Cortex of kidney (tissue), 1 donor: ENCODE measurements at places on chromosomes 1 and 21.

GRCh38 chr1:27668808-27669723 lies 2.9 kb downstream of the IFI6 start:
- DNase-seq = no peak

GRCh38 chr21:29481641-29482040 lies 182.9 kb downstream of the BACH1 start:
- DNase-seq = no peak

- no peak for DNase-seq
Measured at GRCh38 chr1:43651188-43651587, 1.2 kb downstream of the KDM4A start.

GRCh38 chr21:43908167-43908566 lies 43.1 kb downstream of the AGPAT3 start:
- DNase-seq = no peak

GRCh38 chr1:147568551-147568950 lies 27.2 kb downstream of the BCL9 start:
- DNase-seq = no peak

DNA sequence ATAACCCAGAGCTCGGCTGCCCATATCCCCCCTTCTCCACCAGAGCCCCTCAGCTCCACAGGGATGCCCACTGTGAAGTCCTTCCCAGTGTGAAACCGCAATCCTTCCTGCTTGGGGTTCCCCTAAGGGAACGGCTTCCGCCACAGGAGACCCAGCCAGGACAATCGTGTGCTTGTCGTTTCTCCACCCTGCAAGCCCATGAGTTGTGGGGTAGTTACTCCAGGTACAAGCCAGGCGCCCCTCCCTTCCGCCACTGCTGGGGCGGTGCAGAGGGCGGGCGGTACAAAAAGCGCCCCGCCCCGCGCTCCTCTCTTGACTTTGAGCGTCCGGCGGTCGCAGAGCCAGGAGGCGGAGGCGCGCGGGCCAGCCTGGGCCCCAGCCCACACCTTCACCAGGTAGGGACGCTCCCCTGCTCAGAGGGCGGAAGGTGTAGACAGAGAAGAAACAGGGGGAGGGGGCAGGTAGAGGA lies at the start of gene TINAGL1:
TSS of gene TINAGL1 (plus strand) at position 315 of the 469 bp plus-strand sequence. CDS start 634 bp downstream, outside the sequence.
- no peak for DNase-seq
